ENCODE measurements at places on chromosomes 5 and 9.

DNA sequence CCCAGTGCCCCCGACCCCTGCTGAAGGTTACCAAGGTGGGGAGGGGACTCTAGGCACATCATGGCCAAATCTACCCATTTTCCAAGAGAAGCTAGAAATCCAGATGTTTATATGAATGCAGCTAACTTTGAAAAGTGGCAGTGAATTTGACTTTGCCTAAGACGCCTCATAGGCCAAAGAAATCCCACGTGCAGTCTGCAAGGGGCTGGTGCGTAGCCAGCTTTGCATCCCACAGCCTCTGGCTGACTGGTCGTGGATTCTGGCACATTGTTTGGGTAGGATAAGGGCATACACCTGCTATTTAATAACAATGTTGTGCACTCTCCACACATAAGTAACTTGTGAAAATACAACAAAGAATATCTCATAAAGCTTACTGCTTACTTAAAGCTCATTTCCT lies 3.5 kb upstream of the GADD45G start:
- DNase-seq = no peak

DNA sequence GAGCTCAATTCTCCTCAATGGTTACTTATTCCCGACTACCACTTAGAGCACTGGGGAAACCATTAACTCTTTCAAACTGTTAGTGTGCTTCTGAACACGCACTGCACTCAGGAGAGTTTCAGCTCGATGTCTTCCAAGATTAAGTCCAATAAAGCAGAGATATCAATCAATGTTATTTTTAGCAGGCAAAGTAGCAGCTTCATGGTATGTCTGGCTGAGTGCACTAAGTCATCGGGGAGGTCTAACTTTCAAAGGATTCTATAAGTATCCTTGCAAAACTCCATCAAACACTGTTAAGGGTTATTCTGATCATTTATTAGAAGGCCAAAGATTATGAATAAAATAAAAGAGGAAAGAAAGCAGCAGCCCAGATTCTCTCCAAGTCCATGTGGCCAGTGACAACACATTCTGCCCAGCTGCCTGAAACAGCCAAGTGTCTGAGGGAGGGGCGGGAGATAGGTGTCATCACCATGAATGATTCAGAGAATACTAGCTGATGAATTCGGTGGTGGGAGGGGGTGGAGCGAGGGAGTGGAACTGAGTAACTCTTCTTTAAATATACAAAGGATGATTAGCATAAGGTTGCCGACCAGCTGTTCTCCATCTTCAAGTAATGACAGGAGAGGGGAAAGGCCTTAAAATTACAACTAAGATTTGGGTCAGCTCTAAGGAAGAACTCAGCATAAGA lies 21.3 kb downstream of the NREP start:
- no peak for DNase-seq

DNA sequence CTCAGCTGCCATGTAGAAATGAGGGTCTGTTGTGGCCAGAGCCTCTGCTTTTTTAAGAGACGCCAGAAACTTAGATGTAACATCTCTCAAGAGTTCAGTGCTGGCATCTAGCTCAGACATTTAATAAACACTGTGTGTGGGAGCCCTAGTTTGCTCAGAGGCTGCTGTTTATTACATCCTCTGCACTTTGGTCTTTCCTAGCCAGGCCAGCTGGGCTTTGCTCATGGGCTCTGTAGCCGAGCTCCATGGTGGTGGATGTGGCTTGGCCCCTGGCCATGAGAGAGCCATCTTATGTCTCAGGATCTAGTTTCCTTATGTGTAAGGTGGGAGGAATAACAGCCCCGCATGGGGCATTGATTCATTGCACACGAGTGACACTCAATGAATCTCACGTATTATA lies 30.0 kb downstream of the ARHGEF37 start:
- DNase-seq = no peak

DNA sequence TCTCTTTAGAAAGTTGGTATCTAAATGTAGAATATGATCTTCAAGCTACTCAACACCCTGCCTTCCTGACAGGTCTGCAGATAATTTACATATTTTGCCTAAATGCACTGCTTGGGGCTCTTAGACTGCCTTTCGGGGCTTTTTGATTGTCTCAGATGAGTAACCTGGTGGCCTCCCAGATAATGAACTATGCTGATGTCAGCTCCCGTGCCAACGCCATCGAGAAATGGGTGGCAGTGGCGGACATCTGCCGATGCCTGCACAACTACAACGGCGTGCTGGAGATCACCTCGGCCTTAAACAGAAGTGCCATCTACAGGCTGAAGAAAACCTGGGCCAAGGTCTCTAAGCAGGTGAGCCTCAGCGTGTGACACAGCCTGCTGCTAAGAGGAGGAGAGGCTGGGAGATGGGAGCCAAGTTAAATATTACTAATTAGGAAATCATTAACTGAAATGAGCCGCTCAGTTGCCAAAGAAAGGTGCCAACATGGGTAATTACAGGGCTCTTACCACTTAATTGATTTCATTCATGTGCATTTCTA lies 20.8 kb upstream of the CKMT2 start:
- no peak for DNase-seq

DNA sequence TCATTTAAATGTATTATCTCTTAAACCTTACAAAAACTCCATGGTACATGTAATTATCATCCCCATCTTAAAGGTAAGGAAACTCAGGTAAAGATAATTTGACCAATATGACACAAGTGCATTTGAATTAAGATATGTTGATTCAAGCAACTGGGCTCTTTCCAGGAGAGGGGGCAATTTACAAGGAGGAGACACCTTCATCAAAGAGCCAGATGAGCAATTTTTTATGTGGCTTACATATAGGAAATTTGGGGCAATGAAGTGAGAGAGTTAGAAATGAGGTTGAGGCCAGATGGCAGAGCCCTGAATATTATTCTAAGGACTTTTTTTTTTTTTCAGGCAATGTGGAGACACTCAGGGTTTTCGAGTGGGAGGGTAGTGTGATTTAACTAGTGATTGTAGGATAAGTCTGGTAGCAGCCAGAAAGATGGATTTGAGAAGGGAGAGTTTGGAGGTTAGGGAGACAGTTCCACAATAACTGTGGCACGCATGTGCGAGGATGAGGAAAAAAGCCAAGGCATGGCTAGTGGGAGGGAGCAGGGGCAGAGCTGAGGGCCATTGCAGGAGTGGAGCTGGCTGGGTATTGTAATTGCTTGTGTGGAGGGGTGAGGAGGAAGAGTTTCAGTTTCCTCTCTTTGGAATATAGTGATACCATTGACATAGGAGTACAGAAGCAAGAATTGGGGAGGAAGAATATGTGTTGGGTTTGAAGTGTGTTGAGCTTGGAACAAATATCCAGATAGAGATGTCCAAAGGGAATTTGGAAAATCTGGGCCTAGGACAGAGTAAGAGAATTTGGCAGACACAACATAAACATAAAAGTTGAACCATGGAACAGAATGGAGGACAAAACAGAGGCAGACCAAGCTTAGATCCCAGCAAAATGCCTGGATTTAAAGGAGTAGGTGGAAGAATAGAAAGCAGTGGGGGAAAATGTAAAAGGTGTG lies 72.0 kb downstream of the ACTBL2 start:
- no peak for DNase-seq

DNA sequence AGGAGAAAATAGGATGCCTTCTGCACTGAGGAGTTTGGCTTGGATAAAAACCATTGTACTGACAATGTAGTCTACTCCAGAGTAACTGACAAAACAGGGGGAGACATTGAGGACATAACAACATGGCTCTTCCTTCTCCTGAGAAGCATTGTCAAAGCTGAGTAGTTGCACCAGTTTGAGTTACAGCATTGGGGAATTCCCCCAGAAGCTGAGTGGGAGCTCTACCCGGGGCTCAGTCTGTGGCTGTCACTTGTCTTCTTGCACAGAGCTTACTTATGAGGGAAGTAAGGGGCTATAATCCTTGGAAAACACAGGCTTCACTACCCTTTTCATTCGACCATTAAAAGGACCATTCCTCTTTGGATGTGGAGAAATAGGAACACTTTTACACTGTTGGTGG lies 21.2 kb downstream of the HSPB3 start:
- DNase-seq = no peak

DNA sequence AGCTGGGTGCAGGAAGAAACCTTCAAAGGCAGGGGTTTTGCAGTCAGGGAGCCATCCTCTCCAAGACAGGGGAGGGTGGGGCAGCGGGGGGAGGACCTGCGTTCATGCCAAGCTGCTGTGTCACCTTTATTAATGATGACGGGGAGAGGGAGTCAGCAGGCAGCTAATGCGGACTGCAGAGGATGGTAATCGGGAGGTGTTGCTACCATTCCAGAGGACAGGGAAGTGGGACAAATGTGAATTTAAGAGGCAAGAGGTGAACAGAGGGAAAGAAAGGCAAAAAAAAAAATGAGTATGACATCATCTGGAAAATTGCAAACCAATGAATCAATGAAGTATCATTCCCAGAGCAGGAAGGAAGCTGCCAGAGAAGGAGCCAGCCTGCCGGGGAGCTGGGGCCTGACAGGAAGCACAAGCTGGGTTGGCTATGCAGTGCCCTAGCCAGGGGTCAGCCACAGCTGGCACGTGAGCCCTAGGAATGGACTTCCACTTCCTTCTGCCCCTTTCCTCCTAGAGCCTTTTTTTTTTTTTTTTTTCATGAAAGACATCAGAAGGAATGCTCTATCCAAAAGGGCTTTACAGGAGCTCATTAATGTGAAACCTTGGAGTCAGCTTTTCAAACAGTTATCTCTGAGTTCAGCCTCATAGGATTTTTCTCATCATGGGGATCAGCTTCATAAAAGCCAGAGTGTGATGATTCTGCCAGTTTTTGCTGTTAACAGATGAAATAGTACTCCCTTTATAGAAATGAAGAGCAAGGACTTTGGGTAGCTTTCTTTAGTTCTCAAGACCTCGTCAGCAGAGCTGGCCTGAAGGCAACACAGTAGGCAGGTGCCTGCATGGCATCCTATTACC lies 9.2 kb downstream of the INSYN2B start:
- DNase-seq = no peak

DNA sequence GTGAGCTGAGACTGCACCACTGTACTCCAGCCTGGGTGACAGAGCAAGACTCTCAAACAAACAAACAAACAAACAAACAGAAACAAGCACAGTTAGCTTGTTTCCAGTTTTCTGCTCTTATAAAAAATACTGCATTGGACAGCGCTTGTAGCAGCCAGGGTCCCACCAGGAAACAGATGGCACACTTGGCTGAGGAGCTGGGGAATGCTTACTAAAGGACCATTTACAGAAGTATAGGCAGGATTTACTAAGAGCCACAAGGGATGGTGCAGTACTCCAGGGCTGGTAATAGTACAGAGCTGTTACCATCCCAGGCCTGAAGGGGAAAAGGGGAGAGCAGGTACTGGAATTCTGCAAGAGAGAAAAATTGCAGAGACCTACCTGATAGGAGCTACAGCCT lies 5.2 kb upstream of the ANKS6 start:
- no peak for DNase-seq

DNA sequence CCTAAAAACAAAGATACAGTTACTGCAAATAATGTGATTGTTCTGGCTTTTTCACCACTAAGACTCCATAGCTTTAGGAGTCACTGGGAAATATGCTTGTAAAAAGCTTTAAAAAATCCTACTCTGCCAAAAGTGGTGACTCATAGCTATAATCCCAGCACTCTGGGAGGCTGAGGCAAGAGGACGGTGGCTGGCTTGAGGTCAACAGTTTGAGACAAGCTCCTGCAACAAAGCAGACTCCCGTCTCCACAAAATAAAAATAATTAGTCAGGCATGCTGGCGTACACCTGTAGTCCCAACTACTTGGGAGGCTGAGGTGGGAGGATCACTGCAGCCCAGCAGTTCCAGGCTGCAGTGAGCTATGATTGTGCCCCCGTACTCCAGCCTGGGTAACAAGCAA lies 406.4 kb downstream of the HTR1A start:
- DNase-seq = no peak

DNA sequence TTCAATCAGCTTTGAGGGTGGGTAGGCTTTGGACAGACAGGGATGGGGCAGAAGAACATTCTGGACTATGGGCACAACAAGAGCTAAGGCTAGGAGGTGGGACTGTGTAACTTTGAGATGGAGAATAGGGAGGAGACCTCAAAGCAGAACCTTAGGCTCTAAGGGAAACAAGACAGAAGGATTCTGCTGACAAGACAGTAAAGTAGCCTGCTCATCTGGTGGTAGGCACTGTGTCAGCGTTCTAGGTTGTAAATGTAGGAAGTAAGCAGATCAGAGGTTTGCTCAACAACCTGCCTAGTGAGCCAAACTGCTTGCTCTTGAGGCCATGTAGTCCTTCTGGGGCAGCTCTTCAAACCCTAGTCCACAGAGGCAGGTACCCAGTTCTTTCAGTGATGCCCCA lies 15.0 kb upstream of the IL12B start:
- no peak for DNase-seq

GRCh38 chr9:125999504-125999881 lies 252.3 kb downstream of the PBX3 start:
- no peak for DNase-seq

- DNase-seq = no peak
Observed at GRCh38 chr5:69052181-69052580, 41.6 kb upstream of the SLC30A5 start.

DNA sequence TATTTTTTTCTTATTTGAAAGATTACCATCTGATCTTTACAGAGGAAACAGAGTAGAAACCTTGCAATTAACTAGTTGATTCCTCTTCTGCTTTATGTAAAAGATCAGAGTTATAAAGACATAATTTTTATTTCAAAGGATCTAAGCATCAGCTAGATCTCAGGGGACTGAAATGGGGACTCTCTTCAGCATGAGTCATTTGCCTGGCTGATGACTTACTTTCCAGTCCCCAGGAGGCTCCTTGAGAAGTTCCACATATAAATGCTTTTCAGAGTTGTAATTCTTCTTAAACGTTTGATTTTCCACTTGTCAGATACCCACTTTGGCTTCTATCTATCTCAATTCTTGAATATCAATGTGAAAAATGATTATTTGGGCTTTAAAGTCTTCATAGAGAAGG lies 389.4 kb downstream of the RAB3C start:
- no peak for DNase-seq

- DNase-seq = no peak
Observed at GRCh38 chr5:14034963-14035362, 90.5 kb upstream of the DNAH5 start.

GRCh38 chr5:121038438-121038837 lies 574.3 kb downstream of the PRR16 start:
- no peak for DNase-seq

DNA sequence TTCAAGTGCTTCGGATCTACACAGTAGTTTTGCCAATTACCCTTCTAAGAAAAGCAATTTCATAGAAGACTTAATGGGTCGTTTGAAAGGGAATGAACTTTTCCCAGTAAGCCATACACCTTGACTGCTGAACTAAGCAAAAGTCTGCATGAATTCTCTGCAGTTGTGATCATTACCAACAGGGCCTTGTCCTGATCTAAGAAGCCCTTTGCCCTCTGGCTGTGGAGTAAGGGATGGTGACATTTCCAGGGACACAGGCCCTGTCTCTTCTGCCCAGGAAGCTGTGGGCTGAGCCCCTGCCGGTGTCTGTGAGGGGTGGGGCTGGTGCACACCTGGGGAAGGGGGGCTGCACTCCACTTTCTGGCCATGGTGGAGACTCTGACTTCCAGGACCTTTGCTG lies 30.5 kb downstream of the ZDHHC11 start:
- DNase-seq = no peak

- DNase-seq = no peak
Observed at GRCh38 chr5:135609981-135610380, 31.2 kb upstream of the CXCL14 start.

All from GM19239 (cell line).